ENCODE measurements at places on chromosomes 2 and 18.

DNA sequence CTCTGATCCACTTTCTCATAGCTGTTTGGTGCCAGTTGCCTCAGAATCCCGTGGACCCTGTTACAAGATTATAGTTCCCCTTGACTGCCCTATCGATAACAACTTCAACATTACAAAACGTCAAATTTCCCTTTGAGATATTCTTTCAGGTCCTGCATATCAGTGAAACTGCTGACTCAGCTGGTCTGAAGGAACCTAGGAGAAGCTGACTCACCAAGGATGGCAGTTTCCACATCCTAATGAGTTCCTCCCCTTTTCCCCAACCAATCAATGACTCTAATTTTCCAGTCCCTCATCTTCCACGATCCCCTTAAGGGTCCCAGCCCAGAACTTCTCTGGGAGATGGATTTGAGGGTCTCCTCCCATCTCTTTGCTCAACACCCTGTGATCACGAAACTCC lies 27.6 kb upstream of the GNAL start:
- no peak for DNase-seq

DNA sequence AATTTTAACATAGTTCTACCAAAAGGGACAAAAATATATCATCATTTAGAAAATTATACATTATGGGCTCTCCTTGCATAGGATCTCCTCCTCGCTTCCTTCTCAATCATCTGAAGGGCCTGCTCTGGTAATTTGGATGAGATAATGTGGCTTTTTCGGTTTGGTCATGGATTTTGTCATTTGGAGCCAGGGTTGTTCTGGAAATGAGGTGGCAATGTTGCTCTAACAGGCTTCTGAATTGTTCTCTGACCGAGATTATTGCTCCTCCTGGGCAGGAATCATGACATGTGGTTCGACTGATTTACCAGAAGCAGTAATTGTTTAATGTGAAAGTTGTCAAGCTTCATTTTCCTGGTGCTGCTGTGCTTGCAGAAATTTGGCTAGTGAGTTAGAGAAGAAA lies 194.7 kb upstream of the ERBB4 start:
- DNase-seq: no peak

GRCh38 chr2:237177052-237177451 lies 91.4 kb downstream of the COPS8 start:
- DNase-seq: no peak

- DNase-seq: no peak
Measured at GRCh38 chr2:25201265-25201664, 32.9 kb upstream of the POMC start.

- DNase-seq: no peak
Measured at GRCh38 chr18:6521803-6522418, 107.2 kb upstream of the L3MBTL4 start.

GRCh38 chr2:189276277-189276676 lies 96.7 kb upstream of the COL5A2 start:
- no peak for DNase-seq

- DNase-seq: no peak
Measured at GRCh38 chr2:225814554-225814953, 415.0 kb downstream of the NYAP2 start.

- DNase-seq: no peak
Measured at GRCh38 chr2:182412858-182413257, 14.0 kb downstream of the PDE1A start.
